ENCODE measurements at places on chromosomes 3 and 15.

DNA sequence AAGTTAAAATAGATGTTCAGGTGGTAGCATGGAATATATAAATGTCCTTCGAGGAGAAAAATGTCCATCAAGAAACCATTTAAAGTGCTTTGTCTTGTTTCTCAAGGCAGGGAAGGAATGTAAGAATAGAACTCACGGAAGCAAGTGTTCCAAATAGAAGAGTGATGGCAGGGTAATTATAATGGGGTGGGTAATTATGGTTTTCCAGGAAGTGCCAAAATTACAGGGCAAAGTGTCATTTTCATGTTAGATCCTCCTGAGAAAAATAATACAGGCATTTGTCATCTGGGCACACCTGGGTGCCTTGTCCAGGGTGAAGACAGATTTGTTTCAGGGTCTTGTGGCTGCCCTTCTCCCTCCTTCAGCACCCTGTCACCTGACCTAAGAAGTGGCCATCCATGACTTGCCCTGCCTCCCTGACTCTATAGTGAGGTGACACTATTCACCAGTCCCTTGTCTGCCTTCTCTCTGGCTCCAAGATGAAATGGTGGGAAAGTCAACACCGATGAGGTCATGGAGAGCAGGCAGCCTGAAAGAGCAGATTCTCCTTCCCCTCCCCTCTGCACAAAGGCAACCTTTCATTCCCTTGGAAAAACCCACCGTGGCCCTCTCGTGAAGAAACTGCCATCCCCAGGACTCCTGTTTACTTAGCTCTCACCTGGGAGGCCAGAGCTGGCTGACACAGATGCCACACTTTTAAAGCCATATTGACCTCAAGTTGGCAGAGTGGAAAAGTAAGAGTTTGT, 45.1 kb upstream of the AMOTL2 start:
- no peak for DNase-seq

DNA sequence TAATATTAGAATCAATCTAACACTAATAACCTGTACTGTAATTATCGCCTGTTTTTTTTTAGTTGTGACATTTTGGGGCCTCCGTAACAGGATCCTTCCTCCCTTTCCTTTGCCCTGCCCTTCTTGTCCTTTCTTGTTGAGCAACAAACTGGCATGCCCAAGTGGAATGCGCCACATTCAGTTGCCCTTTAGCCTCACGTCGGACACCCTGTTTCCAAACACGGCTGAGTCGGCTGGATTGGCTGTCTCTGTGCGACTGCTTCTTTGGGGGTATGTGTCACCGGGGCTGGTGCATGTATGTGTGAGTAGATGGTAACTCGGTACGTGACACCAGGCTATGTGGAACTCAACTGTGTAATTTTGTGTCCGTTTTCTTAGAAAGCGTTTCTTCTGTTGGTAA, 24.1 kb downstream of the TRAK1 start:
- DNase-seq = no peak

- no peak for DNase-seq
These were observed 167.8 kb upstream of the TLE3 start for GRCh38 chr15:70265466-70265978.

DNA sequence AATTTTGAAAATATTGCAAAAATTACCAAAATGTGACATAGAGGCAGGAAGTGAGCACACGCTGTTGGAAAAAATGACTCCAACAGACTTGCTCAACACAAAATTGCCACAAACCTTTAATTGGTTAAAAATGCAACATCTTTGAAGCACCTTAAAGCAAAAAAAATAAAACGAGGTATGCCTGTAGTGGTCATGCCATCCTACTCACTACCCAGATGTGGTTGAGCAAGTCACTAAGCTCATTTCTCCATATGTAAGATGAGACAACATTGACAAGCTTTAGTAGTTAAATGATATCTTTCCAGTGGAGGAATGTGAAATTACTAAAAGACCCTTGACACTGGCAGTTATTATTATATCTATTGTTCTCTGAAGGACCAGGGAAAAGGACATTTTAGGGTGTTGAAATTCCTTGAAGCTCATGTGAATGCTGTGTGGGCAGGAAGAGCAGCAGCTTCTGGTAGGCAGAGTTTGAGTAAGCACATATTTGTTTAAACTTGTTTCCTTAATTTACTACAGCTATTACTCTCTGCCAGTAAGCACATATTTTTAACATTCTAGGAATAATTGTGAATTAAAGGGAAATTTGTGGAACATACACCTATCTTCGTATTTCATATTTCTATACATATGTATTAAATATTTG, 131.6 kb upstream of the P2RY1 start:
- no peak for DNase-seq

DNA sequence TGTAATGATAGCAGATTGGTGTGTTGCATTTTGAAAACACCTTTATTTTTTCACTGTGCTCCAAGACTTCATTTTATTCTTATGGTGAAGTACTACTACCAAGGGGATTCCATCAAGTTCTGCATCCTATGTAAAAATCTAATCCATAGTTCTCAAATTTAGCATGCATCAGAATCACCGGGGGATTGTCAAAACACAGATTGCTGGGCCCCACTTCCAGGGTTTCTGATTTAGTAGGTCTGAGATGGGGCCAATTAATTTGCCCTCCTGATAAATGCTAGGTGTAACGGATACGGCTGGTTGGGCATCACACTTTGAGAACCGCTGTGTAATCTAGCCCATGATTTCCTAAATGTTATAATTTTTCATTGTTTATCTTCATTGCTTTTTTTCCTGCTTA, 692 bp downstream of the ZWILCH start:
- no peak for DNase-seq

- no peak for DNase-seq
These were observed 96.4 kb upstream of the NANOGP8 start for GRCh38 chr15:35181538-35181937.

DNA sequence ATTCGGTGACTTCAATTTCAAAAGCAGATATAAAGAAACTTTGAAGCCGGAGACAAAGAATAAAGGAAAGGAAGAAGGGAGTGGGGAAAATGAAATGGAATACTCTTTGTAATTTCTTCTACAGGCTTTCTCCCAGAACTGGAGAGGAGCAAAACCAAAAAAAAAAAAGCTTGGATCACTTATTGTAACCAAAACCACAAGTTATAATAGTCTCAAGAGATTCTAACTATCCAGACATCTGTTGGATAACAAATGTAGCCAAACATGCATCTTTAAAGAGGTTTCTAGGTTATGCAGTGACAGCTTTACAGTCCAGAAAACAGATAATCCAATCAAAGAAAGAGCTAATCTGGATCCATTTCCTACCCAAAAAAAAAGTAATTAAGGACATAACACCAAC, 36.2 kb downstream of the VGLL3 start:
- DNase-seq = no peak

Measured in naive B cell (primary cell).